ENCODE measurements at places on chromosomes 11 and 22.

- no peak for DNase-seq
Measured at GRCh38 chr22:21567456-21568346, at the start of gene UBE2L3. Gene UBE2L3, plus strand, starts transcription at chr22:21567714. Its CDS starts 31 bp downstream, at chr22:21567745.

DNA sequence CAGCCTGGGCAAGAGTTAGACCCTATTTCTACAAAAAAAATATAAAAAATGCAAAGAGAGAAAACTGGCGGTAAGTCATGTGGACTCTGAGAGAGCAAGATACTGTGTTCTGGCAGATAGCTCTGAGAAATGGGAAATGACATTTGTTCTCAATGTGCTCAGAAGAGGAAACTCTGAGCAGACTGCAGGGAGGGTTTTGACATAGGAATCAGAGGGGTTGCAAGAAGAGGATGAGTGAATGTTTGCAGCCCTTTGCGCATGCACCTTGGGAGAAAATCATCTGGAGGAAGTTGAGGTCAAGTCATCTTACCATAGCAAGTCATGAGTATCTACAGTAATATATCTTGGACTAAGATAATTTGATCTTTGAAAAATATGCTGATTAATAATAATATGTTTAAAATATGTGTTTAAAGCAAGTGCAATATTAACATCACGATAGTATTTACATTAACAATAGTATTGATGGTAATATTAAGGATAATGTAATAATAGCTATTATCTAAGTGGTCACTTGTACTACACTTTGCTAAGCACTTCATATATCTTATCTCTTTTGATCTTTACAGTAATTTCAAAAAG, 2.6 kb downstream of the ACER3 start:
- DNase-seq = no peak

- DNase-seq = no peak
Measured at GRCh38 chr11:111347723-111348115, 31.4 kb downstream of the POU2AF1 start.

DNA sequence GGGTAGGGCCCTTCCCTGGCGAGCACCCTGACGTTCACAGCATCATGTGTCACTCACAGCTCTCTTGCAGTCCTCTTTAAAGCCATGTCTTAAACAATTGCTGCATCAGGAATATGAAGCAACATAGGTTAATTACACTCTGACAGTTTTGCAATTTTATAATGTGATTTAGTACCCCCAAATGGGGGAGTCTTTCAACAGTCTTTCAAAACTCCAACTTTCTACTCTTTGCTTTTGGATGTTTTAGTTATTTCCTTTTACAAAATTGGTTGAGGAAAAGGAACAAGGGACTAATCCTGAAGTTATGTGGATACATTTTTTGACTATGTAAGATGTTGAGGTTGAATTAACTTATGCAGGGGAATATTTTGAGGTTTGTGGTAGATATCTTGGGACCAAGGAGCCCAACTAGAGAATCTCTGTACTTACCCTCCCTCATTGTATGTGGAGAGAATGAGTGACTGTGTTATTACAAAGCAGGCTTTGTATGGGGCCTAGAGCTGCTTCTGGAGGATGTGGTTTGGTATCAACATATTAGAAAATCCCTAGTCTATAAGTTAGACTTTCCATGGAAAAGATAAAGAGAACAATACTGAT, at the start of gene MMP8:
Gene MMP8 (minus strand): TSS at position 51 of the 597 bp plus-strand sequence. CDS start 99 bp downstream, outside the sequence.
- no peak for DNase-seq

DNA sequence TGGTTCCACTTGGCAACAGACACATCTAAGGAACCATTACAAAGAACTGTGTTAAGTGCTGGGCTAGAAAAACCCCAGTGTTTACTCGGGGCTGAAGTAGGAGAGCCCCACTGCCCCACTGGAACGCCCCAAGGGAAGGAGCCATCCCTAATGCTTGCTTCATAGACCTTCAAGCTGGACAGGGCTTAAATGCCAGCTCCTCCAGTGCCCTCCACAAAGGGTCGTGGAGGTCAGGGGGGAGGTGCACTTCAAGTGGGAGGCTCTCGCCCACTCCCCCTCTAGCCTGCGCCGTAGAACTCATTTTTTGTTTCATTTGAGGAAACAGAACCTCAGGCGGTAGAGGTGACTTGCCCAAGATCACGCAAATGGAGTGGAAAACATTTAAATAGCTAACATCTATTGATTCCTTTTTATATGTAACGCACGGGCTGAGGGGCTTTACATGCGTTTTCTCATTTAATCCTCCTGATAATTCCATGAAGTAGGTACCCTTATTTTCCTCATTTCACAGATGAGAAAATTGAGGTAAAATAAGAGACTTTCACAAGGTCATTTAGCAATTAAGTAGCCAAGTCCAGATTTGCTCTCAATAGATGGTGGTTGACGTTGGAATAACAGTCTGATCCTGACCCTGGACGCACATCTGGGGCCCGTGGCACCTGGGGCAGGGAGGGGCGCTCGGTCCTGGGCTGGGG, 545 bp upstream of the ZDHHC13 start:
- no peak for DNase-seq

DNA sequence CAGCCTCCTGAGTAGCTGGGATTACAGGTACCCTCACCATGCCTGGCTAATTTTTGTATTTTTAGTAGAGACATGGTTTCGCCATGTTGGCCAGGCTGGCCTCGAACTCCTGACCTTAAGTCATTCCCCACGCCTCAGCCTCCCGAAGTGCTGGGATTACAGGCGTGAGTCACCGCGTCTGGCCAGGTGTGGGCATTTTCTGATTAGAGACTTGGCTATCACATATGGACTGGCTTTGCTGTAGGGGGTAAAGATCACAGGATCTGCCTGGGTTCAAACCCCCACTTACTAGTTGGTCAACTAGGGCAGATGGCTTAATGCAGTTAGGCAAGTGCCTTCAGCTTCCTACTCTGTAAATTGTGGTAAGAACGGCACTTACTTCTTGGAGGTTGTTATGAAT, 6.5 kb downstream of the CD248 start:
- DNase-seq = no peak

DNA sequence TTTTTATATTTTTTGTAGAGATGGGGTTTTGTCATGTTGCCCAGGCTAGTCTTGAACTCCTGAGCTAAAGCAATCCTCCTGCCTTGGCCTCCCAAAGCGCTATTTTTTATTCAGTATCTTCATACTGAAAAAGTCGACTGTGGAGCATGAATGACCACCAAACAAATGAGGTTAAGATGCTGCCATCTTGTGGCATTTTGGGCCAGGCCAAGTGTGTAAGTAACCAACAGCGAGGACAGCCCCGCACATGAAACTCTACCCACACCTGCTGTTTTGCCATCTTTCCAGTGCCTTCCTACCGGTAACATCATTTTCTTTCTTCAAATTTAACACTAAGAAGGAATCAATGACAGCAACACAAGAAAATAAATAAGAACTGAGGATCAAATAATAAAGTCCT, 32.2 kb upstream of the AQP11 start:
- no peak for DNase-seq

DNA sequence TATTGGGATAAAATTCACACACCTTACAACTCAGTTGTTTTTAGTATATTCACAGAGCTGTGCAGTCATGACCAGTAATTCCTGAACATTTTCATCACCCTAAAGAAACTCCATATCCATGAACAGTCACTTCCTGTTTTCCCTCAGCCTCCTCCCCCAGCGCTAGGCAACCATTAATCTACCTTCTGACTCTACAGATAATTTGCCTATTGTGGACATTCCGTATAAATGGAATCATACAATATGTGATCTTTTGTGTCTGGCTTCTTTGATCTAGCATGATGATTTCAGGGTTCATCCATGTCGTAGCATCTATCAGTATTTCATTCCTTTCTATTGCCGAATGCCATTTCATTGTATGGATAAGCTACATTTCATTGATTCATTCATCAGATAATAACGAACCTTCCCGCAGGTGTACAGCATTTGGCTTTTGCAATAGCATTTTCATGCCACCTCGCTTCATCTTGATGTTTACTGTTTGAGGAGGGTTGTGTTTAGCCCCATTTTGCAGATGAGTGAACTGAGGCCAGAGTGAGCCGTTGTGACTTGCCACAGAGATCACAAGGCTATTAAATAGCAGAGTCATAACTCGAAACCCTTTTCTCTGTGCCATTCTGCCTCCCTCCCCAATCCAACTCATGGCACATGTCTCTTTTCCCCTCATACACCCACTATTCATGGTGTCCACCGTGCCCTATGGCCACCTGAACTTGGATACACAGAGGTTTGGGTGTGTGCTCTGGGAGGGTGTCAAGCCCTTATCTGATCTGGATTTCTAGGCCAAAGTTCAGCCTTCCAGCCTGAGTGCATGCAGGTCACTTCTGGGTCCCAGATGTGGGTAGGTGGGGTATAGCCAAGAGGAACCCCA, 11.1 kb upstream of the MYH9 start:
- no peak for DNase-seq

GRCh38 chr11:92955860-92956259, 13.6 kb upstream of the MTNR1B start:
- no peak for DNase-seq

DNA sequence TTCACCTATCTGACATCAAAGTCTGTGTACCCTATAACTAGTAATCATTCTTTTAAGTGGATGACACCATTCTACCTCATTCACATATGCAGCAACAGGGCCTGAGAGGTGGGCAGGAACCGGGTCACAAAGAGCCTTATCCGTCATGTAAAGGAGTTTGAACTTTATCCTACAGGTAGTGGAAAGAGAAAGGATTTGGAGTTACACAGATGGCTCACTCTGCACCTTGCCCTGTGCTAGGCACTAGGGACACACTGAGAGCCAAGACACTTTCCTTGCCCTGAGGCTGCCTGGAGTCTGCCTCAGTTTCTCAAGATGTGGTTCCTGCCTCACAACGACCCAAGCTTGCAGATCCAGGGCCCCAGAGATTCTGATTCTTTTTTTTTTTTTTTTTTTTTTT, 14.3 kb upstream of the ACER3 start:
- no peak for DNase-seq

- no peak for DNase-seq
Measured at GRCh38 chr11:34727228-34727737, 106.4 kb downstream of the EHF start.

Data from NCI-H187 (cell line).